SHP77 (cell line): ENCODE measurements at places on chromosomes 7 and 10.

- no peak for DNase-seq
Measured at GRCh38 chr10:77975086-77975666, 48.6 kb upstream of the DLG5 start.

DNA sequence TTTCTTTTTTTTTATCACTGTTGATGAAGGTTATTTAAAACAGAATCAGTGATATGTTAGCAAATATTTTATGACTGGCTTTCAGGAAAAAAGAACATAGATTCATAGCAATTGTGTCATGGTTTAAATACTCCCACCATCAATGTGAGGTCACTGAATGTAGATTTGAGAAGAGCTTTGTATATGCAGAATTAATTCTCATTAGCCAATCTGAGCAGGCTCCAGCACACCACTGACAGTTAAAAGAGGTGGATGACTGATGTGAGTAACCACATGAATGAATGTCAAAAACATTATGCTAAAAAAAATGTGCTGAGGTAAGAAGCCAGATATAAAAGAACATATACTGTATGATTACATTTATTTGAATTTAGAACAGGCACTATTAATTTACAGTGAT is 174.8 kb upstream of the KAT6B start:
- DNase-seq: no peak

DNA sequence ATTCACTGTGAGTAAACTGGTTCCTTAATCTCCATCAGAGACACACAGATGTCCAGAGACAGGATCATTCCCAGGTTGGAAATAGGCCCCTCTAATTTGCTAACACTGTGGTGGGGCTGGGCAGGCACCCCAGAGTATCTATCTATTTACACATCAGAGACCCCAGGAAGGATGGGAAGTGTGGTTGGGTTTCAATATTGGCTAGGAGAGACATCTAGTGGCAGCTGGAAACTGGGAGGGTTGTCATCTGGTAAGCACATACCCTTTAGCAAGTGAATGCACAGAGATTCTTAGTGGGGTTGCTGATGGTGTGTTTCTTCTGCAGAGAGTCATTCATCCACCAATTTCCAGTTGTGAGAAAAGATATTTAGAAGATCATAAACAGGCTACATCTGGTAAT is 36.0 kb upstream of the NRG3 start:
- DNase-seq: no peak

- no peak for DNase-seq
Measured at GRCh38 chr7:39458061-39458745, 108.0 kb upstream of the YAE1 start.

GRCh38 chr7:102413091-102413490 is 16.9 kb downstream of the PRKRIP1 start:
- no peak for DNase-seq

- DNase-seq: no peak
Measured at GRCh38 chr7:131443496-131443895, 112.9 kb downstream of the PODXL start.

DNA sequence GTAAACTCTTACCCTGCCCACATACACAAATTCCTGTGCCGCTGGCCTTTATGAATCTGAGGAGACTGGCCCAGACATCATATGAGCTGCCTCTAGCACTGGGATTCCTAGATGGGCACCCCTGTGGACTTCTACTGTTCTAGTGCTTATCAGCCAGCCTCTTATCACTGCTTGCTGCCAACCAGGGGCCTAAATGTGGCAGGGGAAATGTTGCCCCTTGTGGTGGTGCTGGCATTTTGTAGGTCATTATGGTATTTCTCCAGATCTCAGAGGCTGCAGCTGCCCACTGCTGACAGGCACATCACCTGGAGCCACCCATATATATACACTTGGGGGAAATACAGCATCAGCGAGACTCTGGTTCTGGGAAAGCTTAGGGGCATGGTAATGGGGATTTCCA is 5.4 kb downstream of the SFR1 start:
- DNase-seq: peak; percentile 42

GRCh38 chr10:103698266-103698665 is 157.1 kb downstream of the SH3PXD2A start:
- DNase-seq: no peak

GRCh38 chr10:4283846-4284610 is 499.0 kb upstream of the KLF6 start:
- DNase-seq: no peak

DNA sequence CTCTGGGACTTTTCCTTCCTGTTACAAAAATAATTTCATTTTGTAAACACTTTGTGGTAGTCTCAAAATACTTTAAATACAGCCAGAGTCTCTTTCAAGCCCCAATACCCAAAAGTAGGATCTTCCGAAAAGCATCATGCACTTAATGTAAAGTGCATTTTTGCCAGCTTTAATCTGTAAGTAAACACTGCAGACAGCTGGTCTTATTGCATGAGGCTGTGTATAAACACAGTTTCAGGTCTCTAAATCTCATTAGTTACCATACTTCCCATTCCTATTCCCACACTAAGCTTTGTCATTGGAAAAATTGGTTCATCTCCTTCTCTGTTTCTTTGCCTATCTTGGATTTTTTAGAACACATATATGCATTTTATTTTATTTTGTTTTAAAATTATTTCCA is 87.6 kb upstream of the GNAI1 start:
- DNase-seq: peak; percentile 40

- DNase-seq: peak; percentile 10
Measured at GRCh38 chr7:30252885-30253795, 31.3 kb upstream of the ZNRF2 start.

DNA sequence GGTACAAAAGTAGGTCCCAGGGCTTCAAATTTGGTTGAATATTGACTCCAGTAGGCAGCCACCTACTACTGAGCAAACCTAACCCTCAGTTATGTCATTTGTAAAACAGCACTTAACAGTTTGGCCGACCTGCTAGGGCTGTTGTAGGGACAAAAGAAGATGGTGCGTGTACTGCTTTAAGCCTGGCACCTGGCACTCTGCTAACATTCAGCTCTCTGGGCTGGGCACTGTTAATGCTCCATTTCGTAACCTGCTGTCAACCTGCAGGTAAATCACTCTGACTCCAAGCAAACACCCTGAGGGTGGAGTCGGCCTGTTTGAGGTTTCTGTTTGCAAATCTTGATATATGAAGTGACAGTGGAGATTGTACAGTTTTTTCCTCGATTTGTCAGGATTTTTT is 7.2 kb downstream of the ZKSCAN1 start:
- no peak for DNase-seq

GRCh38 chr7:156919132-156919713 is 26.2 kb upstream of the LMBR1 start:
- DNase-seq: no peak

GRCh38 chr10:94069884-94070283 is 76.2 kb downstream of the PLCE1 start:
- no peak for DNase-seq

- no peak for DNase-seq
Measured at GRCh38 chr7:117871401-117871777, 1.9 kb downstream of the CTTNBP2 start.

GRCh38 chr7:5831196-5831595 is 49.4 kb upstream of the OCM start:
- no peak for DNase-seq

DNA sequence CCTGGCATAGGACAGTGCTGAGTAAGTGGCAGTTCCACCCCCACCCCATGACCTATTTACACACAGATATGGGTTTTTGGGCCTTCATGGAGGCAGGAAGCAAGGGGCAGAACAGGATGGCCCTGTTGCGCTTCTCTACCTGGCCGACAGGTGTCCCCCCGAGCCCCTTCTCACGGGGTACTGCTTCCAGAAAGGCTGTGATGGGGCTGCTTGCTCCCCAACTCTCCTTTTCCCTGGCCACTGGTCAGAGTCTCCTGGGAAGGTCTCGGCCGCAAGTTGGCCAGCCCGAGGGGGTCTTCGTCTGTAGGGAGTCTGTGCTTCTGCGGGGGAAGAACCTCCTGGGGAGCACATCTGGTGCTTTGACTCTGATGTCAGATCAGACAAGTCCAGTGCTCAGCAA is 139.8 kb upstream of the TNS3 start:
- DNase-seq: no peak

DNA sequence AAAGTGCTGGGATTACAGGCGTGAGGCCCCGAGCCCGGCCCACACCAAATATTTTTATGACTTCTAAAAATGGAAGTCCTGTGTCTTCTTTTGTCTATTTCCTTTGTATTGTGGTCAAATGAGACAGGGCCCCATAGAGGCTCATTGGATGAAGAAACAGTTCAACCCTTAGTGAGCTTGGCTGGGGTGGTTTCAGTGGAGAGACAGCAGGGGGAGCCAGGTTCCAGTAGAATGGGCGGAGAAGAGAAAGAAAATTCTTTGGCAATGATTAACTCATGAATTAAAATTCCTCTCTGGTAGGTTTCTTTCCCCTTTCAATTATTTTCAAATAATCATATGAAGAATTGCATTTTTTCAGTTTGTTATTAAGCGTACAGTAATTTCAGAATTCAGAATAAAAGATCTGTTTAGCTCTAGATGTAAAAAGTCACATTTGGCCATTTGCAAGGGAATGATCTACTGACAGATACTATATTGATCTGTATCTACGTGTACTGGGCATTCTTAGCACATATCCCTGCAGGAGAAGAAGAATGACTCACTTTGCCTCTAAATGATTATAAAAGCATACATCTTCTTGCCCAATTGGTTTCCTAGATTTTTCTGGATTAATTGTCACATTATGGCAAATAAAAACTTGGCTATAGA is 43.2 kb downstream of the PNLIPRP3 start:
- peak; percentile 12 for DNase-seq

DNA sequence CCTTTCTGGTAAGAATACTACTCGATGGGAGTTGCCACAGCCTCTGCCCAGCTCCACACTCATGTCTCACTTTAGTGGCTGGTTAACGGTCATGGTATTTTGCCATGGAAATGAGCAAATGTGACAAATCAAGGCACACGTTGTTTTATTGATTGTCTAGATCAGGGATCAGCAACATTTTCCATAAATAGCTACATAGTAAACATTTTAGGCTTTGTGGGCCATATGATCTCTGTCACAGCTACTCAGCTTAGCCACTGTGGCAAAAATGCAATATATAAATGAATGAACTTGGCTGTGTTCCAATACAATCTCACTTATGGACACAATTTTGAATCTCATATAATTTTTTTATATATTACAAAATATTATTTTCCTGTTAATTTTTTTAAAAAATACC is 76.9 kb downstream of the COBL start:
- no peak for DNase-seq

GRCh38 chr10:18681971-18682411 is 22.8 kb downstream of the ARL5B start:
- DNase-seq: no peak

- no peak for DNase-seq
Measured at GRCh38 chr10:10338339-10338738, 679.3 kb upstream of the CELF2 start.

DNA sequence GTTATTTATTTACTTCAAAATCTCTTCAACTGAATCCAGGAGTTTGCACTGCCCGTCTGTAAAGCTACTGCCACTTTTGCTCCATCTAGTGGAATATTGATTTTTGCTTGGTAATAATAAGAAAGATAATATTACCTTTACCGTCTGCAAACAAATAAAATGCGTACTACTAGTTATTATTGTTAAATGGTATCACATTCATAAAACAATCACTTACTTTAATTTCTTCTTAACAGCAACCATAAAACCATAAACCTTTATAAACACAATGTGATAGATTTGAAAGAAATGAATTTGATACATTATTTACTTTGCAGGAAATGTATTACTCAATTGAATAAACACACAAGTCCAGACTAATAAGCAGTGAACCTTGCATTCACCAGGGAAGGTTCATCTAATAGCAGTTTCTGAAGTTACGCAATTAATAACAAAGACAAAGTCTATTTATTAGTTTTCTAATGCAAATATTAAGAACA is 6.4 kb downstream of the AGMO start:
- DNase-seq: peak; percentile 70

DNA sequence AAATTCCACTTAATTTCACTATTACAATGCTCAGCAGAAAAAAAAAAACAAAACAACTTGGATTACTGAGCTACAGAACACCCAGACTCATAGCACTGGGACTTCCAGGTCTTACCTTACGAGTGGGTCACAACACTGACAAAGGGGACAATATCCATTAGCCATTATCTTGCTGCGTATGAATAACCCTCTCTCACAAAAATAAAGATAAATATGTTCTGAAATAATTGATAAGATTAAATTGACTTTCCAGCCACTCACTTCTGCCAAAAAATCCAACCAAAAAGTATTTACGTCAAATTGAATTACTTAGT is 128.7 kb downstream of the PKD1L1 start:
- no peak for DNase-seq

GRCh38 chr7:30270921-30271320 is 13.5 kb upstream of the ZNRF2 start:
- no peak for DNase-seq

DNA sequence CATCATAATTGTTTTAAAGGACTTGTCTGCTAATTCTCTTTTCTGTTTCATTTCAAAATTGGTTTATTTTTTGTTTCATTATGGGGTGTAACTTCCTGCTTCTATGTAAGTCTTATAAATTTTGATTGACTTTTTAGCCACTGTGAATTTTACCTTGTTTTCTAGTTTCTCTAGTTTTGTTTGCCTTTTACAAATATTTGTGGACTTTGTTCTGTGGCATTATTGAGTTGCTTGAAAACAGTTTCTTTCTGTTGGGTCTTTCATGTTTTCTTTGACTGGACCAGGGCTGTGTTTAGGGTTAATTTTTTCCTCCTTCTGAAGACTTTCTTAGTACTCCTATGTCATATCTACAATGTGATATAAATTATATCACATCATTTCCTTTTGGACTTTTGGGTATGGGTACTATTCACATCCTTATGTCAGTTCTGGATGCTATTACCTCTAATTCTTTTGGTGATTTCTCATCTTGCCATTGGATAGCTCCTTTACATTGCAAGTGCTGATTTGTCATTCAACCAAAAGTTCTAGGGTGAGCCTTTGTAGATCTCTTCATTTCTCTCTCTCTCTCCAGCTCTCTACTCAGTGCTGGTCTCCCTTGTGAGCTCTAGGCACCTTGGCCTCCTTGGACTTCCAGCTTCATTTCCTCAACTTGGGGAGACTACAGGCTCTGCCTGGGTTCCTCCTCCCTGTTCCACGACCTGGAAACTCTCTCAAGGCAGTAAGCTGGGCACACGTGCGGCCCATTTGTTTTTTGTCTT is 36.9 kb downstream of the MLLT10 start:
- no peak for DNase-seq

DNA sequence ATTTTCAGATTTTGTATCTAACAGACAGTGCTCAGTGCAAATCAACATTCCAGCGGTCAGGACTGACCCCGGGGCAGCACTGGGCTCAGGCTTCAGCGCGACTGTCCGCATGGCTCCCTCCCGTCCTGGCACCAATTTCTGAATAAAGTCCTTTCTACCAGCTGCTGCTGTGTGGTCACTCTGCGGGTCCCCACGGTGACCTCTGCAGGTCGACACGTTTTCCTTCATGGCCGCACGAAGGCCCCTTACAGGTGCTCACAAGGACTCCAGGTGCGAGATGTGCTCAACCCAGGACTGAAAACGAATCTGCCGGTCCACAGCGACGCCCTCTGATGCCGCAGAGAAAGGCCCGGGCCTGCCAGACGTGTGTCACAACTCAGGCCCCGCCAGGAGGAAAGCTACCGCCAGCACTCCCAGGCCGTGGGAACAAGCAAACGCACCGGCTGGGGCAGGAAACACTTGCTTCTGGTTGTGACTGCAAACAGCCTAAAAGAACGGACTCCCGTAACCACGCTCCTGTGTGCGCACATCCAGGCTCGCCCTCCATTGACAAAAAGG is 3.7 kb upstream of the UTF1 start:
- no peak for DNase-seq
